ENCODE measurements at places on chromosomes 2 and 18.

- DNase-seq = no peak
These were observed 41.1 kb downstream of the FEZ2 start for GRCh38 chr2:36556842-36557241.

DNA sequence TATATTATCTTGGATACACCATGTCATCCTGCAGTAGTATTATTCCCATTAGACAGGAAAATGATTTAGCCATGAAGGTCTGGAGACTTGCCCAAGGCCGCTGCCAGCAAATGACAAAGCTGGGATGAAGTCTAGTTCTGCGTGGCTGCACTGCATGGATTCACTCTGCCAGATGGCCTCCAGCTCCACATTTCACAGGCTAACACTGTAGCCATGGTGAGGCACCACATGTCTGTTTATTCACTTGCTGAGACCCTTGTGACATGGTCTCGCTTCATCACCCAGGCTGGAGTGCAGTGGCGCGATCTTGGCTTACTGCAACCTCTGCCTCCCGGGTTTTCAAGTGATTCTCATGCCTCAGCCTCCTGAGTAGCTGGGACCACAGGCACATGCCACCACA lies 31.5 kb upstream of the SCG2 start:
- no peak for DNase-seq

DNA sequence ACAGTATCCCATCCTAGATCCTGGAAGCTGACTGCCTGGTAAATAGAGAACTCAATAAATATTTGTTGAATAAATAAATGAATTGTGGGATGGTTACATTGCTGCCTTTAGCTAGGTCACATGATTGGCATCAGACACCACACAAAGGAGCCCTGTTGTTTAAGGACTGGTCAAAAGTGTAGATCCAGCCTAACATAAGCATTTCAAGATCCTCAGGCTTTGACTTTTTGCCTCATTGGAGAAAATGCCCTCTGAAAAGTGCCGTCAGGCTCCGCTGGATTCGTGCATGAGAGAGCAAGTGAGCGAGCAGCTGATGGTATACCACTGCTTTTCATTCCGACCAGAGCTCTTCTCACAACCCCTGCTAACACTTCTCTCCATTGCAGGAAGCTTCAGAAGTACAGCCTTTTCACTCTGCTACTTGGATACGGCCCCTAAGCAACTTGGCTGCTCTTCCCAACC lies 1.3 kb upstream of the ZNF24 start:
- no peak for DNase-seq

DNA sequence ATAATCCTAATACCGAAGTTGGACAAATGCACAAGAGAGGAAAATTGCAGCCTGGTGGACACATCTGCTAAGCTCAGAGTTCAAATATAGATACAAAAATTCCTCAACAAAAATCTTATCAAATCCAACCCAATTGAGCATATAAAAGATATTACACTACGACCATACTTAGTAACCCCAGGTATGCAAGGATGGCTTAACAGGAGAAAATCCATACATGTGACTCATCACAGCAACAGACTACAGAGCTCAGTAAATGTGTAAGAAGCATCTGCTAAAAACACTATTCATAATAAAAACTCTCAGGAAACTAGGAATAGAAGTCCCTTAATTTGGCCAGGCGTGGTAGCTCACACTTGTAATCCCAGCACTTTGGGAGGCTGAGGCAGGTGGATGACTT lies 28.3 kb downstream of the HS6ST1 start:
- DNase-seq = no peak

DNA sequence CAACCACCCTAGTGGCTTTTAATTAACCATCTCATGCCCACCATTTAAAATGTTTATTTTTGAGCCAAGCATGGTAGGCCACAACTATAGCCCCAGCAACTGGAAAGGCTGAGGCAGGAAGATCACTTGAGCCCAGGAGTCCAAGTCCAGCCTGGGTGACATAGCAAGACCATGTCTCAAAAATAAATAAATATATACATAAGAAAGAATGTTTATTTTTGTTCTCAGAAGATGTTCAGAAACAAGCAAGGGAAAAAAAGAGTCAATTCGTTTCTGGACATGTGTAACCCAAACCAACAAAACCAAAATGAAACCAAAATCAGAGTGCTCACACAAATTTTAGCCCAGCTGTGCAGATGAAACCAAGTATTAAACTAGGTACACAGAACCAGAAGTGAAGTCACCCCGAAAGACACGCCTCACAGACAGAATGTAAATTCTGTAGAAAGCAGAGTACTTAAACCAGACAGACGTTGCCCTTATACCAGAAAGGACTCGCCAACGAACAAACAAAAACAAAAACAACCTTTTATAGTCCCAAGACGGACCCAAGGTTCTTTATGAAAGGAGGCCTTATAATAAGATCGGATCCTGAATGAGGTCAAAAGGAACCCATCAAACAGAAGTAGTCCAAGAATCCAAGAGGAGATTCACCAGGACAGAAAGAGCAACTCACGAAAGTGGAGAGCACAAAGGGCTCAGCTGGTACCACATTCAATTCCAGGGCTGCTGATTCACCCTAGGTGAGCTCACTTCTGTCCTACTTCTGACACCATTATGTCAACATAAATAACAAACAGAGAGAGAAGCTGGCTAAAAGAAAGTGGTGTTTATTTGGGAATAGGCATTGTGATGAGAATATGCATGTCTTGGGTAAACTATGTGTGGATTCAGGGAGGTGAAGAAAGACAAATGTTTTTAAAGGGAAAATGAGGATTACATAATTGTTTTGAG lies 31.8 kb upstream of the MTCL1 start:
- no peak for DNase-seq

DNA sequence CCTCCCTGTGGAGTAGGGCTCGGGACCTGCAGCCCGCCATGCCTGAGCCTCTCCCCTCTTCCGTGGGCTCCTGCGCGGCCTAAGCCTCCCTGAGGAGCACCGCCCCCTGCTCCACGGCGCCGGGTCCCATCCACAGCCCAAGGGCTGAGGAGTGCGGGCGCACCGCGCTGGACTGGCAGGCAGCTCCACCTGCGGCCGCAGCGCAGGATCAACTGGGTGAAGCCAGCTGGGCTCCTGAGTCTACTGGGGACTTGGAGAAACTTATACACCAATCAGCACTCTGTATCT lies 17.8 kb upstream of the ACVR2A start:
- DNase-seq = no peak

DNA sequence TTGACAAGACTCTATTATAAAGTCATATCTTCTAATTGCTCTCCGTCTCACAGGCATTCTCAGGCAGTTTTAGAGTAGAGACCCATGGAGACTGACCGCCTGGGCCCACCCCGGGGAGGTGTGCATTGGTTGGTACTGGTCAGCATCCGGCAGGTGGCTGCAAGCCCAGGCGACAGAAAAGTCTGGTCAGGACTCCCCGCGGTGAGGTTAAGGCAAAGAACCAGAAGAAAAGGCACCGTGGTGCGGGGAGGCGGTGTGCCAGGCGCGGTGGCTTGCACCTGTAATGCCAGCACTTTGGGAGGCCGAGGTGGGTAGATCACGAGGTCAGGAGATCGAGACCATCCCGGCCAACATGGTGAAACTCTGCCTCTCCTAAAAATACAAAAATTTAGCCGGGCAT lies 32.5 kb downstream of the AMER3 start:
- DNase-seq = no peak

DNA sequence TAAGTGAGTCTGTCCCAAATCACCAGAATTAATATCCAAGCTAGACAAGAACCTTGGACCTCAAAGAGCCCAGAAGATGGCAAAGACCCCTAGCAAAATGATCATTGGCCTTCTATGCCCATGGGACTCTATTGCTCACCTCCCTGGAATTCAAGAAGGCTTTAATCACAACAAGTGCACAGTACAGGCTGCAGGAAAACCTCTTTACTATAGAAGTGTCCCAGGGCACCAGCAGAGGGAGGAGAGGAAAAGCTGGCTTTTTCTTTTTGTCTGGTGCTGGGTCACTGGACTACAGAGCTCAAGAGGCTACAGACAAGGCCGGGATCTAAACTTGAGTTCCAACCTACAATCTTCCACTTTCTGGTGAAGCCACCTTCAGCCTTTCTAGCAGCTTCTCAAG lies 88.3 kb upstream of the PPP1CB start:
- DNase-seq = no peak

- no peak for DNase-seq
These were observed 81.2 kb upstream of the DSEL start for GRCh38 chr18:67597759-67598158.

- no peak for DNase-seq
These were observed 29.9 kb upstream of the TANK start for GRCh38 chr2:161130354-161130753.

- DNase-seq = no peak
These were observed 214.2 kb upstream of the ACVR2A start for GRCh38 chr2:147630585-147630984.

- DNase-seq = no peak
These were observed 69.9 kb upstream of the HK2 start for GRCh38 chr2:74763962-74764428.

DNA sequence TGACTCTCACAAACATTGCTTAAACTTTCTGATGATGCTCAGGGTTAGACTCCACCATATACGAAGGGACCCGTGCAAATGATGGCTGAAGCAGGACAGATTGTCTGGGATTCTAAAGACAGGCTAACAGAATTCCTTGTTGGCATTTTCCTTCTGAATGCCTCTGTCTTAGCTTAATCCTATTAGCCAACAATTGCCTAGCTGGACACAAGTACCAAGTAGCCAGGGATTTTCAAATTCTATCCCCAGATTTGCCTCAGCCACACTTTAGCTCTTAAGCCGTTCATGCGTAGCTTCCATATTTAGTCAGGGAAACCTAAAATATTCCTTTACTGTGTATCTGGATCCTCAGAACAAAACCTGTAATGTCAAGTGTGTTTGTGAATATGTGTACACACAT lies 40.0 kb downstream of the COL4A3 start:
- DNase-seq = no peak

GRCh38 chr18:55593888-55594287 lies 5.9 kb upstream of the TCF4 start:
- no peak for DNase-seq

DNA sequence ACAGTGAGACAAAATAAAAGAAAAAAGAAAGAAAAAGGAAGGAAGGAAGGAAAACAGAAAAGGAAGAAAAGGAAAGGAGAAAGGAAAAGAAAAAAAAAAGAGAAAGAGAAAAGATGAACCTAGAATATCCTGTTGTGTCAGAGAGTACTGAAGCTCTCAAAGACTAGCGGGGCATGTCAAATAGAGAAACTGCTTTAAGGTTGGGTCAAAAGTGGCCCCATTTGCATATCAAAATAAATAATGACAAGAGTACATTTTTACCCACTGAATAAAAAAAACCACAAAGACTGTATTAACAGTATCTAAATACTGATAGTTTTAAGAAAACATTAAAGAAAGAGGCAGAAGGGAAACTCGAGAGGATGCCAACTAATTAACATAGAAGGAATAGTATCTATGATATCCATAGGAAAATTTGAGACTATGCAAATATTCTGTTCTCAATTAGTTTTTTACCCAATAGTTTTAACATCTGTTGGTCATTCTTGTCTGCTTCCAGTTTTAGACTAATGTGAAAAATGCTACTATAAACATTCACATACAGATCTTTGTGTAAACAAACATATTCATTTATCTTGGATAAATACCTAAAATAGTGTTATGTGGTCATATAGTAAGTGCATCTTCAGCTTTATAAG lies 53.2 kb downstream of the SFXN5 start:
- DNase-seq = no peak

- DNase-seq = no peak
These were observed 763.2 kb upstream of the ZEB2 start for GRCh38 chr2:145283131-145283530.

Measured in HS-5 (cell line).